NCI-H2107 (cell line): ENCODE measurements at places on chromosomes 3 and 15.

GRCh38 chr15:77126529-77127326 is 55.8 kb upstream of the TSPAN3 start:
- DNase-seq = no peak

DNA sequence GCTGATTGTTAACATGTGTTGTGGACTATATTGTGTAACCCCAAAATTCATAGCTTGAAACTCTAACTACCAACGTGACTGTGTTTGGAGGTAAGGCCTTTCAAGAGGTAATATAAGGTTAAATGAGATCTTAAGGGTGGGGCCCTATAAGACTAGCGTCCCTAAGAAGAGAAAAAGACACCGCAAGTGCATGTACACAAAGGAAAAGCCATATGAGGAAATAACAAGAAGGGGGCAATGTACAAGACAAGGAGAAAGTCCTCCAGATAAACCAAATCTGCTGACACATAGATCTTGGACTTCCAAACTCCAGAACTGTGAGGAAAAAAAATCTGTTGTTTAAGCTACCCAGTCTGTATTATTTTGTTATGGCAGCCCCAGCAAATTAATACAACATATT is 8.6 kb downstream of the DMXL2 start:
- no peak for DNase-seq

DNA sequence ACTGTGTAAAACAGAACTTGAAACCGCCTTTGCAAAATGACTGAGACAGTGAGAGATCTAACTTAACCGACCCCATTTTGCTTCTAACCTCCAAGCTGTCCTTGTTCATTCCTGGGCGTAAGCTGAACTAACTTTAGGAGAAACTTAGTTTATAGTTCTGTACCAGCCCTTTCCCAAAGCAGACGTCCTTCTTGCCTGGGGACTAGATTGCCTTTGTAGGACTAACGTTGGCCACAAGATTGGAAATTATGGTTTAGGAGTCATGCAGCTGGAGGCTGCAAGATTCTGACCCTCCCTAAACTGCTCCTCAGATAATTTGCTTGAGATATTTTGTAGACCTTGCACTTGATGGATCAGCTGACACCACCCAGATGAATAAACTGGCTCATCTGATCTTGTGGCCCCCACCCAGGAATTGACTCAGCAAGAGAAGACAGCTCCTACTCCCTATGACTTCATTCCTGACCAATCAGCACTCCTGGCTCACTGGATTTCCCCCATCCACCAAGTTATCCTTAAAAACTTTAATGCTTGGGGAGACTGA is 219.9 kb upstream of the PROK2 start:
- no peak for DNase-seq

- DNase-seq = no peak
These were observed 31.3 kb downstream of the RPL39L start for GRCh38 chr3:187107989-187108388.

DNA sequence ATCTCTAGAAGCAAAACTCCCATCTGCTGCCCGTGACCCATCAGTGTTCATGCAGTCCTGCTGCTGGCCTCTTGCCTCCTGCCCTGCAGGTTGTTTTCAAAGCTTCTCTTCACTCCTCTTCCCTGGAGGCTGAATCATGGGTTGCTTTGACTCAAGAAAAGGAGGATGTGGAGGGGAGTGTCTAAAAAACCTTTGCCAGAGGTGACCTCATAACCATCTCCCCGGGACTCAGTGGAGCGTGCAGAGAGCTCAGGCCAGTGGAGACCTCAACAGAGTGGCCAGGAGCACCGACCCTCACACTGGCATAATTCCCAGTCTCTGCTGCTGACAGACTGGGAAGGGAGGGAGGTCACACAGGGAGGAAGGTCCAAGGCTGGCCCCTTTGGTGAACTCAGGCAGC is 60.9 kb upstream of the ITGA11 start:
- DNase-seq = no peak

DNA sequence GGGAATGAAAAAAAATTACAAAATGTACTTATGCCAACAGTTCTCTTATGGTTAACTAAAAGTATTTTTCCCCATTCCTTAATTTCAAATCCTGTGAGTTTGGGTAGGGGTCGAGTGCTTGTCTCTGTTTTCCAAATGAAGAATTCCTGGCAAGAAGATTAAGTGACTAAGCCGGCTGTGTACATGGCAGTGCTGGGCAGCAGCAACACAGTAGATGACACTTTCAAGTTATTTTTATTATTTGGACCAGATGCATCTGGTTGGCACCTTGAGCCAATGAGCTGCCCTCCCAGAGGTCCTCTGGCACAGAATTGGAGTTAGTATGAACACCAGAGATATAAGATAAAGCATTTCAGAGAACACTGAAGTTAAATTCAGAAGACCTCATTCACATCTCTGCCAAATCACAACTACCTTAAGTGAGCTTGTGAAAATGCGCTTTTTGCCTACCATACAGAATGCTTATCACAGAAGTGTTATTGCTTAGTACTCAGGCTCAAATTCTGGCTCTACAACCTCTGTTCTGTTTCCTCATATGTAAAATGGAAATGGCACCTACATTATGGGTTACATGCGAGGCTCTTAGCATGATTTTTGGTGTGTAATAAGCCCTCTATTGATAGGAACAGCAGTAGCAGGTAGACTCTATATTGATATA is 256.9 kb downstream of the UBE2E2 start:
- no peak for DNase-seq

DNA sequence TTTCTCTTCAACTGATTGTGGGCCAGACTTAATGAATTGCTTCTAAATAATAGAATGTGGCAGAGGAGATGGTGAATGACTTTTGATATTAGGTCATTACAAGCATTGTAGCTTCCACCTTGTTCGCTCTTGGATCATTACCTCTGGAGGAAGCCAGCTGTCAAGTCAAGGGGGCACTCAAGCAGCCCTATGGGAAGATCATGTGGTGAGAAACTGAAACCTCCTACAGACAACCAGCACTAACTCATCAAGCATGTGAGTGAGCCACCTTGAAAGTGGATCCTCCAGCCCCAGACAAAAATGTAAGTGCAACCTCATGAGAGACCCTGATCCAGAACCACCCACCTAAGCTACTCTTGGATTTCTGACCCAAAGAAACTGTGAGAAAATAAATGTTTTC is 109.8 kb upstream of the TBC1D5 start:
- DNase-seq = no peak

- no peak for DNase-seq
These were observed 11.3 kb upstream of the ARHGEF3 start for GRCh38 chr3:56812754-56813652.

DNA sequence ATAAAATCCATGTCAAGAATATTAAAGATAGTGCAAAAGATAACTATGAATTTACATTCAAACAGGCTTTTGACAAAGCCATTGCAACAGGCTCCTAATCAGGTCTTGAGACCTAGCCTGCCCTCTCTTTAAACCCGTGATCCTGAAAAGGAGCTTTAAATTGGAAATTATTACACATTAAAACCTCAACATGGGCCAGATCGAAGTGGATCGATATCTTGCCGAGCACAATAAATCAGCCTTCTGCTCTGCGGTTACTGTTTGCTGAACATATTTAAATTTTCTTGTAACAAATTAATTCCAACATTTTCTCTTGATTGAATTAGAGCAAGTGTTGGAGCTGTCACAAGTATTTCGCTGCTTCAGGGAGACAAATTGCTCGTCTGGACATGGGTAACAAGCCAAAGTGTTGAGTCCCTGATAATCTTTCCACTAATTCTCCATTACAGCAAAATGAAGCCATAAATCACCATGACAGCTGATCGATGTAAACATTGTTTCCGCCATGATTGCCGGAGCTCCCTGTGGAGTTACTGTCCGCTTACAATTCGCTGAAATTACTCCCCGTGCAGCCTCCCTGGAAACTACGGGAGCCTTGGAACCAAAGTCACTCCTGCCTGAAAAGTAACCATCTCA is 47.6 kb downstream of the SHOX2 start:
- peak; percentile 49 for DNase-seq

DNA sequence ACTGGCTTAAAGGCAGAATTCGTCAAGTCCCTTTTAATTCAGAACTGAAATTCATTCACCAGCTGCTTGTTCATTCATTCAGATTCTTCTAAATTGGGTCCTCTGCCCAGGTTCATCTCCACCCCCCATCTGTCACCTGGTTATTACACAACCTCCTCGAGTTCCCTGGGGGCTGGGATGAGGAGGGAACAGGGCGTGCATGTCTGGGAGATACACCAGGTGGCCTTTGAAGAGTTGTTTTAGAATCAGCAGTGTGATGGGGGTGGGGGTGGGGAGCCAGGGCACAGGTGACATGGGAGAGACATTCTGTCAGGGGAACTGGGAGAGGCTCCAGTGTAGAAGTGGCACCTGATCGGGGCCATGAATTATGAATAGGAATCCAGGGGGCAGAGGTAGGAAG is 8.2 kb downstream of the SNX33 start:
- DNase-seq = no peak
